Stimulated activated CD4-positive, alpha-beta T cell treated with anti-CD3 and anti-CD28 coated beads, Interleukin-12 subunit alpha, Interleukin-12 subunit beta, amount 100 ng/mL, for 24 hours (primary cell): ENCODE measurements at places on chromosomes 7 and 10.

GRCh38 chr10:127426746-127427145 lies 122.4 kb upstream of the NPS start:
- no peak for DNase-seq

DNA sequence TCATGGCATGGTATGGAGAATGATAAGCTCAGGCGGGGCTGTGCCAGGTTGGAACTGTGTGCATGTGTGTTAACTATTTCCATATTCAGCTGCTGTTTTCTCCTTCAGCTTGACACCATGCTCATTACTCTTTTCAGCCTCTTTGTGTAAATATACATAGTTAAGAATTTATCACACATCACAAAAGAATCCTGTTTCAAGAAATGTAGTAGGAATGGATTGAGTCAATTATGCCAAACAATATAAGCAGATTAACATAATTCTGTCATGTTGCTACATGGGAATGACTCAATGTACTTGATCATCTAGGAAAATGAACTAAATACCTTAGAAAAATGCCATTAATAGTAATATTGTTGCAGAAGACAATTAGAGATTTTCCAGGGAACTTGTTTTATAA lies 687.4 kb downstream of the PARD3 start:
- no peak for DNase-seq

GRCh38 chr7:82838314-82838713 lies 324.4 kb downstream of the PCLO start:
- DNase-seq, result no peak

DNA sequence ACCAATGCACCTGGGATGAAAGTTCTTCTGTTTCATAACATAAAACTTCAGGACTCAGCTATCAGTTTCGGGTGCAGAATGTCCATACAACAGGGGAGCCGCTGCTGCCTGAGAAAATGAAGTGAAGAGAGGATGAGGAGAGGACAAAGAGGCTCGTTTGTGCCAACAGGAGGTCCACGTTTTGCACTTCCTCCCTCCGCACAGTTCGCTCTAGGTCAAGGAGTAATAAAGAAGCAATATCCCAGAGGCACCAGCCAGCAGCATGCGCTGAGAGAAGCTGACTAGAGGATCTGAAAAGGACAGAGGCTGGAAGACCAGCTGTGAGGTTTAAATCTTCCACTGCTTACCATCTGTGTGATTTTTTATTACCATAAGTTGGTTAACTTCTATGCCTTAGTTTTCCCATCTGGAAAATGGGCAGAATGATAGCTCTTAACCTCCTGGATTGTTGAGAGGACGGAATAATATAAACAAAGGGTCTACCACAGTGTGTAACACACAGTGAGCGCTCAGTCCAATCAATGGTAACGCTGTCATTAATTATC lies 709 bp downstream of the GPAM start:
- DNase-seq, result no peak

DNA sequence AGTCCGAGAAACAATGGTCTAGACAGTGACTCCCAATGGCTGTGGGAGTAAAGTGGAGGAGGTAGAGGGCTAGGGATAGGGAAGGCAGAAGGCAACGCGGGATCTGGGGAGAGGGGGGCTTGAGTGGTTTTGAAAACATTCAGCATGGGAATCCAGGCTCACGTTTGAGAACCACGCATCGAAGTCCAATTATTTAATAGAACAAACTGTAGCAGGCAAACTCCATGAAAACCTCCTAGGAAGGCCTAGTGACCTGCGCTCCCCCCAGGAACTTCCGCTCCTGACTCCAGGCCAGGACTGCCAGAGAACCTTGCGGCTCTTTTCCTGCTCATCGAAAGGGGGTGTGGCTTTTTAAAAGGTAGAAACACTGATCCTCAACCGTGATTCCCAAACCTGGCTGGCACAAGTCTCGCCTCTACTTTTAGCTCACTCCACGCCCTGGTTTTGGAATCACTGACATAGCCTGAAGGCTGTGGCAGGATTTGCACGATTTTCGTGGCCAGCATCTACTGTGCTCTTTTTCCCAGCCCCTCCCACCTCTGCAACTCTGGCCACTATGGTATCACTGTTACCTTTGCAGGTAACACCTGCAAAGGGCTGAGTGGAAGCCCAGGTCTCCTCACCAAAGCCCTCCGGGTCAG lies 43.4 kb downstream of the MYOF start:
- no peak for DNase-seq

- no peak for DNase-seq
Observed at GRCh38 chr10:27355918-27356573, 115.4 kb upstream of the ACBD5 start.

- DNase-seq, result no peak
Observed at GRCh38 chr7:2687338-2687869, 598 bp upstream of the AMZ1 start.

GRCh38 chr10:108783897-108784296 lies 1139.4 kb downstream of the XPNPEP1 start:
- DNase-seq, result no peak

DNA sequence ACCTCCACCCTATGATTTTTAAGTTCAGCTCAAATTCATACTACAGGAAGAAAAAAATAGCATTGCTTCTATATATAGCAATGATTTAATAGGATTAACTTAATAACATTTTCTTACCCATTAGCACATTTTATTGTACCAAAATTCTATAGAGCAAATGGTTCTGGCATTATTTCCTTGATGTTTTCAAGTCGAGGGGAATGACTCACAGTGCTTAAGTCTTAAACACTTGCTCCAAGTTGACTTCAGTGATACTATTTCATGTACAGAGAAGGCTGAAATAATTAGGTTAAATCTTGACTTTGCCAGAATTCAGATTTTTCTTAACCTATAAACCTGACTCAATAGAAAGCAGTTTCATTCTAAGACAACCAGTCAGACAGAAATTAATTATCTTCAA lies 1133.8 kb downstream of the SORCS3 start:
- DNase-seq, result no peak

DNA sequence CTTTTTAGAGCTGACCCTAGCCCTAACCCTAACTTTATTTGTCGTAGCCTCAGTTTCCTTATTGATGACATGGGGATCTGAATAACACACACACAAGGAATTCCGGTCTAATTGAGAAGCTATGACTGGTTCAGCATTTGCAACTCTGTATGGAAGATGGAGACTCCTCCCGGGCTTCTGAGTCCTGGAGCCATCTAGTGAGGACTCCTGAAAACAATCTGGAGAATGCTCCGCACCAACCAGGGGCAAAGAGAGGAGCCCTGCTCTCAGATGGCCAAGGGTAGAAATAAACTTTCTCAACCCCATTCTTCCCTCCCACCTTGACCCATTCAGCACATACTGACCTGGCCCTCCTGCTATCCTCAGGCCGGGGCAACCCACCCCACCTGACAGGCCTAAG lies 26.4 kb downstream of the MBL2 start:
- DNase-seq, result no peak

GRCh38 chr7:43799605-43800004 lies 41.1 kb downstream of the BLVRA start:
- no peak for DNase-seq

GRCh38 chr10:132687893-132688579 lies 97.9 kb downstream of the NKX6-2 start:
- no peak for DNase-seq

- DNase-seq, result no peak
Observed at GRCh38 chr7:26460351-26461085, 168.9 kb downstream of the SNX10 start.

DNA sequence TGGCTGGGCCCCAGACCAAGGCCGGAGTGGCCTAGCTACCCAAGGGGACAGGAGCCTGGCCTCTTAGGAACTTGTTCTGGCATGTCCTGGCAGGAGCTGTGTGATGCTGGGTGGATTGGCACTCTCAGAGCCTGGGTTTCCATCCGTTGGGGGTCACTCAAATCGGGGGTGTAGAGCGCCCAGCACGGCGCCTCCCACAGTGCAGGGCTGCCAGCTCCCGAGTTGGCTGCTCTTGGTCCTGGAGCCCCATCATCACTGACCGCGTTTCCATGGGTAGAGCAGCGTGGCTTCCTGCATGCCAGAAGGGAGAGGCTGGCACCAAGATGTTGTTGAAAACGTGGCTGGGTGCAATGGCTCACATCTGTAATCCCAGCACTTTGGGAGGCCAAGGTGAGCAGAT lies 70.3 kb downstream of the UNCX start:
- no peak for DNase-seq

DNA sequence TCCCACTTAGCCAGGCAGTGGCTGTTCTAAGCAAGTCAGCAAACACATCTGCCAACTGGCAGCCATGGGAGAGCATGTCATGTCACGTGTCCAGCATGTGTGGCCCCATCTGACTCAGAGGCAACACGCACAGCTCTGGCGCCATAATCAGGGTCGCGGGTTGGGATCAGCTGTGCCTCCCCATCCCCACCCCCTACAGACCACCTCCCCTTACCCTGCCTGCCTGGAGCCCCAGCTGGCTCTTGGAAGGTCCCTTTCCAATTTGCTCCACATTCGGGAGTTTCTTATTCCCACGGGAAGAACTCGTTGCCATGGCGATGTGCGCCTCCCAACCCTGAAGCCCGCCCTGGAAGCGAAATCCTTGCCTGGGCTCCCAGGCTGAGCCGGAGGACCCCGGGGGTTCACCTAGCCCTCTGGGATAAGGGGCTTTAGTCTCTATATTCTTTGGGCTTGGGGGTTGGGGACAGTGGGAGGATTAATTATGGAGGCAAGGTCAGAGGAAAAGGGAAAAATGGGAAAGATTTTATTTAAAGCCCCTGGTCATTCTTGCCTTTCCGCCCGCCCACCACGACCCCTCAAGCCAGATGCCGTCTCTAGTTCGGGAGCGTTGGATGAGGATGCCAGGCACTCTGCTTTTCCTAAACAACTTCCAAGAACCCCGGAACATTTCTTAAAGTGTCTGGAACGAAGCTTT lies 283.7 kb downstream of the ZEB1 start:
- no peak for DNase-seq

DNA sequence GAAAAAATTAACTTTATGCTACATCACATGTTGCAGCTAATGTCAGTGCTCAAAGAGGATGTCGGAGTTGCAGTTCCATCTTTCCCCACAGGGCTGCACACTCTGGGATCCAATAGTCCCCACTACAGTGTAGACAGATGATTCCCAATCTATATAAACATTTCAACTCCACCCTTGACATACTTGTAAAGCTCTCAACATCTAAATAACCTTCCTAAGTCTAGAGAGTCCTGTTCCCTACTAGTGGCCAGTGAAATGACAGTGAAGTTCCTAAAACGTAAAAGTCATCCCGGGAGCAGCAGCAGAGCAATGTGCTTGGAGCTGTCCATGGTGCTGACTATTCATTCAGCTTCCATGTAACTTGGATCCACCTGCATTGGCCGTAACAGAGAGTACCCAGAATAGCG lies 145.1 kb downstream of the GRM8 start:
- peak; percentile 13 for DNase-seq

DNA sequence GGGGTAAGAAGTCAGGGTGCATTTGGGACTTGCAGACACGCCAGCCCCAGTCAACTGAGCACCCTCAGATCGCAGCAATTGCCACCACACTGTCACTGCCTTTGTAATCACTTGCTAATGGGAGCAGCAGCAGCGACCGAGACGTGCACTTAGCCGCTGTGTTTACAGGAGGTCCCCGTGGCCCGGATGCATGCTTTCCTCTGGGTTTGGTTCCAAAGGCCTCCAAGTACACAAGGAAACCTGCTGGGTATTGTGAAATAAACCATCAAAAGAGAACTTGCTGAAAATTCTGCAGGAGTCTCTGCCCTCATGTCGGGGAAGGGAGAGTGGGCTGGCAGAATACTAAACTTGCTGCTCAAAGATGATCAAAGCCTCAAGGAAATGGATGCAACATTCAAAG lies 341.7 kb downstream of the DNAJB6 start:
- DNase-seq, result no peak

DNA sequence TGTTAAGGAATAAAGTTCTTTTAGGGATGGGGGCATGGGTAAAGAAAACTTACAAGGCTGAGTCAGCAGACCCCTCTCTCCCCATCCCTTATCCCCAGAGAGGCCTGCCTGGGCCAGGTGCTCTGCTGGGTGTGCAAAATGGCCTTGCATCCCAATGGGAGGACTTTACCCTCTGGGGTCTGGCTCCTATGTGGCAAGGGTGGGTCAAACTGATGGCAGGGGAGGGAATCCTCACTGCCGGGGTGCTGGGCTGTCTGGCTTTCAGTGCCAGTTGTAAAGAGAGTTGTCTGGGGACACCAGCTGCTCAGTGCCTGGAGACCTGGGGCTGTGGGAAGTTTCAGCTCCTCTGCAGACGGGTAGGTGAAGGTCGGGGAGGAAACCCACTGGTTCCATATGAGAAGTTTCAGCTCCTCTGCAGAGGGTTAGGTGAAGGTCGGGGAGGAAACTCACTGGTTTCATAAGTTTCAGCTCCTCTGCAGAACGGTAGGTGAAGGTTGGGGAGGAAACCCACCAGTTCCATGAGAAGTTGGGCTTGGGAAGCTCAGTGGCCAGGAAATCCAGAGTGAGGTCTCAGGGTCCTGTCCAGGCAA lies 127.2 kb upstream of the PODXL start:
- DNase-seq, result no peak

DNA sequence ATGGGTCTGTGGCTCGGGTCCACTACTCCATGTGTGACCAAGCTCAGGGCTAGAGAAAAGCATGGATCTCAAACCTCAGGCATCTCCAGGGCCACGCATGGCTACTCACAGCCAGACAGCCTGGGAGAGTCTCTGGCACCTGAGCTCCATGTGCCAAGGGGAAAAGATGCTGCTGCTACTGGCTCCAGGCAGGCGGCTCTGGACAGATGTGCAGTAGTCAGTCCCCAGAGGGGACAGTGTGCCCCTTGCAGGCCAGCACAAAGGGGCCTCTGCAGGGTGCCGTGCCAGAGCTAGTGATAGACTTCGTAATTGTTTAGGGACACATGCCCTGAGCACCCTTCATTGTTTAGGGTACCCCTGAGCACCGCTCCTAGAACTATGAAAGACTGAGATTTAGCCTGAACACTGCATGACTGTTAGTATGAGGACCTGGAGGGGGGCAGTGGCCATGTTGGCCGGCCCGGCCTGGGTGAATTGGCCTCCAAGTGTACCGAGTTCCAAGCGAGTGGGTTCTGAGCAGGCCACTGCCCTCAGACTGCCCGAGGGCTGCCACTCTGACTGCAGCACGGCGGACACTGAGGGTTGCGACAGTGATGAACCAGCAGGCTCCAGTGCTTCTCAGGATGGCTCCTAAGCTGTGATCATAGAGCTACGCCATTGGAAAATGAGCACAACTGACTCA lies 80.7 kb downstream of the TCERG1L start:
- DNase-seq, result no peak

- DNase-seq, result no peak
Observed at GRCh38 chr7:1706721-1707613, 36.9 kb downstream of the ELFN1 start.

GRCh38 chr7:144720149-144720548 lies 115.7 kb downstream of the TPK1 start:
- no peak for DNase-seq

DNA sequence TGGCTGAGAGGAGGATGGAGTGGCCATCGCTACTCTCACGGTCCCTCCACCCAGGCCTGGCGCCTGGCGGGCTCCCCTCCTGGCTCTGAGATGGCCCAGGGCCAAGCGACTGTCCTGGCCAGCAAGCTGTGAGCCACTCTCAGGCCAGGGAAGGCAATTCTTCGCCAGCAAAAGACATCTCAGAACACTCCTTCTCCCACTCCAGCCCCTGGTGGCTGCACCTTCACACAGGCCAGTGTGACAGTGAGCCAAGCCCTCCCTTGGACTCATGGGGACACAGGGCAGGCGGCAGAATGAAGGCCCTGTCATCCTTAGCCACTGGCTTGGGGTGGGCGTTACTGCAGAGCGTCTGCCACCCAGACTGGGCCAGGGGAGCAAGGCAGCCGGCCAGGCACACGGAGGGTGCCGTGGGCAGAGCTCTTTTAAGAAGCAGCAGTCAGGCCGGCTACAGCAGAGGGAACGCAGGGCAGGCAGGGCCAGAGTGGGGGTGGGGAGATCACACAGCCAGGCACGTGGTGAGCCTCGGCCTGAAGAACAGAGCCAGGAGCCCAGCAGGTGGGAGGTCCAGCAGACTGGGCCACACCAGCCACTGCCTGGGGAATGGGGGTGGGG lies 14.4 kb downstream of the STK32C start:
- DNase-seq, result no peak
